ENCODE measurements at places on chromosomes 7 and 10.

DNA sequence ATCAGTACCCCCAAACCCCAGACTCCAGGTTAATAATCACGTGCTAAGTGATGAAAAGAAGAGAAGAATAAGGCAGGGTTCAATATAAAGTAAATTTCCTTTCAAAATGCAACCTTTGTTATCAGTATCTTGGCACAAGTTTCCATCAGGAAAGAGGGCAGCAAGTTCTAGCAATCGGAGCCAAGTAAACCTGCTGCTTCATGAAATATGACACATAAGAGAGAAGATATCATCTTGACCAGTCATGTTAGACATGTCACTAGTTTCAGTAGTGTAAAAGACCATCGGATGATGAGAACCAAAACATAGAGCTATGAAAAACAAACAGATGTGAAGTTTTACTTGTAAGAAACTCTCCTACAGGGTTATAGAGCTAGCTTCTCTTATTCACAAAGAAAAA is 44.0 kb downstream of the AASS start:
- DNase-seq: no peak

DNA sequence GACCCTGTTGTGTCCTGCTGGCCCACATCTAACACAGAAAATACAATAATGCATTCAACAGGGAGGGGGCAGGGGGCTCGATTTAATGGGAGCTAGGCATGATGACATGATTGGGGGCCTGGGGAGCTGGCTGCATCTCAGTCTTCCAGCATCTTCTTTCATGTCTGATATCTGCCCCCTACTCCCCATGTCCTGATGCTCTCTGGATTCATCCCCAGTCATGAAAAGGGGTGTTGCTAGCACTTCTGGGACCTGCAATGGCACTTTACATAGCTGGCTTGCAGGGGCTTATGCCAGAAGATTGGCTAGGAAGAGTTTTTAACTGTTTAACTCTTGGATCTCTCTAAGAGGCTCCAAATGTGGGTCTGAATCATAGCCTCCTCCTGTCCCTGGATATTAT is 94.9 kb downstream of the AOAH start:
- no peak for DNase-seq

DNA sequence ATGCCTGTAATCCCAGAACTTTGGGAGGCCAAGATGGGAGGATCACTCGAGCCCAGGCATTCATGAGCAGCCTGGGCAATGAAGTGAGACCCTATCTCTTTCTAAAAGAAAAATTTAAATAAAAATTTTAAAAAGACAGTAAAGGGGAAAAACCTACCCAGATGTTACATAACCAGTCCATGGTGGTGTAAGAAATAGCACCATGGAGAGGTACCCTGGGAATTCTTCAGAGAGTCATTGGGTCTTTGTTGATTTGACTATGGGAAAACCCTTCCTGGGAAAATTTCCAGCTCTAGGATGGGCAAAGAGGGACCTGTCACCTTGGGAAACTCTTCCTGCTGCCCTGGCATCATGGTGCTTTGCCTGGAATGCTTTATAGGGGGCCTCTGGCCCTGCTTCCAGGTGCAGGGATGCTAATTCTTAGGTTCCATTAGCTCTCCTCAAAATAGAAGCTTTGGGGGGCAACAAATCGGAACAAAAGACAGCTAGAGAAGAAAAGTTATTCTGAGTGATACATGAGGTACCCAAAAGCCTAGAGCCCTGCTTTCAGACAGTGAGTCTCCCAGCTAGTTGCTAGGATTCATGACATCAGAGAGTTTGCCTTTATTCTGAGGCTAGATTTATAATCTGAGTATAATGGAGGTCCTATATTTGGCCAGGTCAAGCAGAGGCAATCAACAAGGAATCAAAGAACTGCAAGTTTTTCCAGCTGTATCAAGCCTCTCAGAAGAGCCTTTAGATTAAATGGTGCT is 10.1 kb downstream of the CCDC136 start:
- no peak for DNase-seq

DNA sequence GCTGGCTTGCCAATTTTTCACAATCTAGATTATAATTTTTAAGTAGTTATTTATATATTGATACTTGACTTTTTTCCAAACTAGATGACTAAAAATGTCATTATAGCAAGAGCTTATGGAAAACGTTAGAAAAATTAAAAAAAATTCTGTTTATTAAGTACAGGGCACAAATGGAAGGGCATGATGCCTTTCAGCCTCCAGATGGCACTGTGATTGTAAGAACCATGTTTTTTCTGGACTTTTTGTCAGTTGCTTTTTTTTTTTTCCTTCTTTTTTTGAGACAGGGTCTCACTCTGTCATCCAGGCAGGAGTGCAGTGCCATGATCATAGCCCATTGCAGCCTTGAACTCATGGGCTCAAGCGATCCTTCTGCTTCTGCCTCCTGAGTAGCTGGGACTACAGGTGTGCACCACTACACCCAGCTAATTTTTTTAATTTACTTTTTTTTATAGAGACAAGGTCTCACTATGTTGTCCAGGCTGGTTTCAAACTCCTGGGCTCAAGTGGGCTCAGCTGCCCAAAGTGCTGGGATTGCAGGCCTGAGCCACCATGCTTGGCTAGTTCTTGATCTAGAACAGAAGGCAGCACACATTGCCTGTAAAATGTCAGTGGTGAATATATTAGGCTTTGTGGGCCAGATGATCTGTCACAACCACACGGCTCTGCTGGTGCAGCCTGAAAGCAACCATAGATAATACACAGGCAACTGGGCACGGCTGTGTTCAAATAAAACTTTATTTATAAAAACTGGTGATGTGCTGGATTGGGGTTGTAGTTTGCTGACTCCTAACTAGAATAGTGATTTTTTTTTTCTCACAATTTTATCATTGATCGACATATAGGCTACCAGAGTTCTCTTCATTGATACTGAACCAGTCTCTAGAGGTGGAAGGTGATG is 27.4 kb downstream of the UCMA start:
- DNase-seq: peak; percentile 20

DNA sequence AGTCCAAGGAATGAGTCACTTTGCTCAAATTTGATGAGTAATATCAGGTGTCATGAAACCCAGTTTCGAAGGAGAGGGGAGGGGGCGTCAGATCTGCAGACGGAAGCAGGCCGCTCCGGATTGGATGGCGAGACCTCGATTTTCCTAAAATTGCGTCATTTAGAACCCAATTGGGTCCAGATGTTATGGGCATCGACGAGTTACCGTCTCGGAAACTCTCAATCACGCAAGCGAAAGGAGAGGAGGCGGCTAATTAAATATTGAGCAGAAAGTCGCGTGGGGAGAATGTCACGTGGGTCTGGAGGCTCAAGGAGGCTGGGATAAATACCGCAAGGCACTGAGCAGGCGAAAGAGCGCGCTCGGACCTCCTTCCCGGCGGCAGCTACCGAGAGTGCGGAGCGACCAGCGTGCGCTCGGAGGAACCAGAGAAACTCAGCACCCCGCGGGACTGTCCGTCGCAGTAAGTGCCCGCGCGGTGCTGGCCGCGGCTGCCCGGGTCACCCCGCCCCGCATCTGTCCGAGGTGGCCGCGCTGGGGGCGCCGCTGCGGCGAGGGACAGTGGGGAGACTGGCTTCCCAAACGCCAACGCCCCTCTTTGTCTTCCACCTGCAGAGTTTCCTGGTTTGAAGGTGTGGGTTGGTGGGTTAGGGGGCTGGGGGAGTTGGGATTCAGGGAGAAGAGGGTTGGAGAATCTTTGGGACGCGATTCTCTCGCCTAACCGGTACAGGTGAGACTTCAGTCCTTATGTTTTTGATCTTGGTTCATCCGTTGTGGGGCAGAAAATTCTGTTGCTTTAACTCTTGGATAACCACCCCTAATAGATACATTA is at the start of gene TAC1:
TAC1 (plus strand) TSS at position 351 of the 829 bp plus-strand sequence. CDS start 527 bp downstream, outside the sequence.
- DNase-seq: peak; percentile 1

- no peak for DNase-seq
Measured at GRCh38 chr10:36650274-36650673, 475.1 kb upstream of the ANKRD30A start.

DNA sequence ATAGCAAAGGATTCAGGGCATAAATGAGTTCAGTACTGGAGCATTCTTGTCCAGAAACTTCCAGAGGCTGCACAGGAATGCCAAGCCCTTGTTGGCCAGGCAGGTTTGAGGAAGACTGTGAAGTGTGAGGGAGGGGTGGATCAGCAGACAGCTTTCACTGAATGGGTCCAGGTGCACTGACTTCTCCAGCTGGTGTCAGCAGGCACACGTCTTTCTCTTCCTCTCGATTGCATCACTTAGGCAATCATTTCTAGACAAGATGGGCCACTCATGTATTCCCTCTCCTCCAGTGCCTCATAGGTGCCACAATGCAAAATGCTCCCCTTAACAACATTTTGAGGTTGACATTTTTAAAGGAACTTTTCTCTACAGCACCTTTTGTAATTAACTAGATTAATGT is 15.6 kb upstream of the PLEKHS1 start:
- DNase-seq: no peak
